Neural crest cell (in vitro differentiated cells): ENCODE measurements at places on chromosomes 5 and 9. TPM values are rescaled to one million over a fixed set of nuclear protein-coding genes. Genes with fewer than 3 reads are reported as not detected.

CDC20B gene
- total RNA-seq: not detected in 2 replicates

PRRX2 gene
- 0.65 and 0.68 TPM in 2 replicates for total RNA-seq

SLC34A1 gene
- 0.16 TPM in 1 of 2 replicates, not detected in the other for total RNA-seq

TTC16 gene
- total RNA-seq: not detected in 2 replicates

FBP1 gene
- 0.80 and 0.86 TPM in 2 replicates for total RNA-seq

GFM2 gene
- 29.8 and 29.9 TPM in 2 replicates for total RNA-seq

HSPB3 gene
- not detected in 2 replicates for total RNA-seq

ITK gene
- total RNA-seq: not detected in 2 replicates

C5orf63 gene
- total RNA-seq: 2.3 and 3.0 TPM in 2 replicates

AQP3 gene
- 1.1 TPM in 2 replicates for total RNA-seq
